ENCODE measurements at places on chromosomes 13 and 19.

- no peak for DNase-seq
Measured at GRCh38 chr13:19952850-19953249, 5.7 kb upstream of the ZMYM2 start.

GRCh38 chr19:35641515-35642151 is at the start of gene ETV2:
ETV2 (plus strand) TSS chr19:35641745; CDS start chr19:35642461, 716 bp downstream.
- no peak for DNase-seq

- DNase-seq: peak; percentile 14
Measured at GRCh38 chr13:39910833-39911232, 255.4 kb downstream of the COG6 start.

DNA sequence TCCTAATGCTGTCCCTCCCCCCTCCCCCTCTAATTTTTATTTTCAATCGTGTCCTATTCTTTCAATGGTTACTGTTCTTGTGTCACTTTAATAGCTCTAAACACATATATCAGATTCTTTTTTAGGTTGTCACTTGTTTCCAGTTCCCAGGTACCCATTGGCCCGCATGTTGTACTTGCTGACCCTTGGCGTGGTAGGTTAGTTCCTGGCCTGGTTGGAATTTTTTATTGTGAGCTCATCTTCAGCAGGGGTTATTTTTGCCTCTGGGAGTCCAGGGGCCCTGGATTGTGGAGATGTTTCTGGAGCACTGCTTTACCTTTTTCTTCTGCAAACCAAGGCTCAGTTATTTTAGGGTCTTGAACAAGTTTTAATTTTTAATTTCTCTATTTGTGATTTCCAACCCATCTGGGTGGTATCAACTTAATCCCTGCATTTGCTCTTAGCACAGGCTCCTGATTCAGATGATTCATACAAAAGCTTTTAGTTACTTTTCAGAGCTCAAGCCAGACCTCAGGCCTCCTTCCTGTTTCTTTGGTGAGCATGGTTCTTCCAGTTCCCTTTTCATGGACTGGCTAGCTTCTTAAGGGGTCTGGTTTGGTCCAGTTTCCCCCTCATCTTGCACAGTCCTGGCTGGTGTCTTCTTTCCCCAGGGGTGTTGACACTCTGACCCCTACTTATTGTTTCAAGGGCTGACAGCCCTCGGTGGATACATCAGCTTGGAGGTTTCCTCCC is 220.5 kb downstream of the TM9SF2 start:
- peak; percentile 15 for DNase-seq

- peak; percentile 67 for DNase-seq
Measured at GRCh38 chr19:16373532-16373931, 48.9 kb downstream of the KLF2 start.

DNA sequence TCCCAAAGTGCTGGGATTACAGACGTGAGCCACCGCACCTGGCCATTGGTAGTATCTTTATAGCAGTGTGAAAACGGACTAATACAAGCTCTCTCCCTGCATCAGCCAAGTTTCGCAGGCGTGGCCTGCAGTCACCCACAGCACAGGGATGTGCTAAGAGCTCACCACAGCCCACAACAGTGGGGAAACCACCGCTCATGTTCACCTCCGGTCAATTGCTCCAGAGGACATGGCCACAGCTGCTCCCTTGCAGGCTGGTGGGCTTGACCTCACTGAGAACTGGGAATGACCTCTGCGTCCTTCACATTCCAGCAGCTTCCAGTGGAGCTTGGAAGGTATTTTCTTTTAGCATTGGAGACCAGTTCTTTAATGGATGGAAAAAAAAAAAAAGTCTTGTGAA is 156.4 kb downstream of the KCTD15 start:
- DNase-seq: no peak

DNA sequence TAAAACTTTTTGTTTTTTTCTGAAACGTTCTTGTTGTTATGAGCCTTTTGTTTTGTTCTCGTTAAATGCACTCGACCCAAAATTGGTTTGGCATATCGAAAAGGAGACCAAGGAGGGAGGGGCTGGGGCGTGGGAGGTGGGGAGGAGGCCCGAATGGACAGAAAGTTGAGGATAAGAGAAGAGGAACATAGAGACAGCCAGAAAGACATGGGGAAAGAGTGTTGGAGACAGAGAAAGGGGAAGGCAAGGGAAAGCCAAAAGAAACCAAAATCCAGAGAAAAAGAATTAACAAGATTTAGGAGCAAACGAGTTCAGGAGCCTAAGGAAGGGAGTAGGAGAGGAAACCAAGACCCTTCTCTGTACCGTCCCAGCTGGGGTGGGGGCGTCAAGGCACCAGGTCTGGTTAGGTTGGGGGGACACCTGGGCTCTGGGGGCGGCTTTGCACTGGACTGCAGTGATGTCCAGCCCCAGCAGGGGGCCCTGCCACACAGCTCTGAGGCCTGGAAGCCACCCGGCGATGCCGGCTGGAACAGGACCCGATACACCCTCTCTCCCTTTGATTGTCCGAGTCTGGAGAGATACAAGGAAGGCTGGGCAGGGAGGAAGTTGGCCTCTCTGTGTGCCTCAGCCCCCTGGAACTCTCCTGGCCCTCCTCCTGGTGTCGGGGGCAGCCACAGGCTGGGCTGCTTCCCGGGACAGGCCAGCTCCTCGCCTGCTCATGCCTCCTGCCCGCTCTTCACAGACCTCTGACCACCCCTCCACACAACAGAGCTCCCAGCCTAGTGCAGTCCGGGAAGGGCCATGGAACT is 11.6 kb upstream of the ASF1B start:
- peak; percentile 54 for DNase-seq

DNA sequence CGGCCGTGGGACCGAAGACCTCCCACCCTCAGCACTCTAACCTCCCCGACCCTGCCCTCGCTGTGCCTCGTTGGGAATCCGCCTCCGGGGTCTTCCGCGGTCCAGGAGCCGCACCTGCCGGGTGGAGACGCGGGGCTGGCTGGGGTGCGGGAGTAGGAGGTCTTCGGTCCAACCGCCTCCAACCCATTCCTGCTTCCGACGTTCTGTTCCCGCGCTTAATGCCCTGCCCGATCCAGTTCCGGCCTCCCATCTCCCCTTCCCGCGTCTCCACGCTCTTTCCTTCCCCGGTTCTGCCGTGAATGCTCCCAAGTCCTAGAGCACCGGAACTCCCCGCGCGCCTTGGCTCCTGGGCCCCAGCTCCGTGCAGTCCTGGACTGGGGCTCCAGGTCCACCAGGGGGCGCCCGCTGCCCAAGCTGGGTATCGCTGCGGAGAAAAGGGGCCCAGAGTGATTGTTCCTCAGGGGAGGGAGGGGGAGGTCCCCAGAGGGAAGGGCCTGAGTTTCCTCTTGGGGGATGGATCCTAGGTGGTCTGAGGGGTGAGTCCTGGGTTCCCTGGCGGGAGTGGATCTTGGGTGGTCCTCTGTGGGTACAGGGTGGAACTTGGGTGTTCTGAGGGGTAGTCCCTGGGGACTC is 14.1 kb upstream of the TNFSF9 start:
- DNase-seq: peak; percentile 75

- DNase-seq: no peak
Measured at GRCh38 chr13:28573595-28574373, 78.9 kb upstream of the FLT1 start.

GRCh38 chr13:39565036-39565949 is 37.7 kb downstream of the LHFPL6 start:
- peak; percentile 88 for DNase-seq

- peak; percentile 46 for DNase-seq
Measured at GRCh38 chr19:44662691-44663385, 8.4 kb upstream of the CEACAM19 start.

Data from astrocyte of the spinal cord (primary cell).